ENCODE measurements at places on chromosomes 16 and 17.

DNA sequence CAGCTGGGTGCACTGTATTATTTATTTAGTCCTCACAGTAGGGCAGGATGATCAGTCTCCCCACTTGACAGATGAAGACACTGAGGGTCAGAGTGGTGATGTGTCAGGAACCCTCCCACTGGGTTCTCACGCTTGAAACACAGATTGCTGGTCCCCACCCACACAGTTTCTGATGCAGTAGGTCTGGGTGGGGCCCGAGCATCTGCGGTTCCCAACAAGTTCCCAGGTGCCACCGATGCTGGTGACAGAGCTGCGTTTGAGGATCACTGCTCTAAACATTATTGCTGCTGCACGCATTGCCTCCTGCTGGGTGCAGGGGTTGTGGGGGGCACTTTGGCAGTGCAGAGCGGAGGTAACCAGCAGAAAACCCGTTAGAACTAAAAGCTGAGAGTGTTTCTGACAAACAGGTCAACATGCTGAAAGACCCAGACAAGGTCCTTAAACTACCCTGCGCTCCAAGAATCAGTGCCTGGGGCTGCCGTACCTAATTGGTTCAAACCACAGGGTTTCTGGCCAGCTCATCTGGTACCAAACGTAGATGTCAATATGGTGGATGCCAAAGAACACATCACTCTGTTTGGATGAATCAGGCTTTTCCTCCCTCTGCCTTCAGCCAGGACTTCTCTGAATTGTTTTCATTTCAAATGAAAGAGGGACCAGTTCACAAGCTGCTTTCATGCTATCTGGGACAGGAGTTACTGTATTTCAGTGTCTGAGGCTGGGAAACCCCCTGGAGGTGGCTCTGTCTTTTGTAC, 76.0 kb downstream of the ABCC1 start:
- DNase-seq: peak; percentile 84

DNA sequence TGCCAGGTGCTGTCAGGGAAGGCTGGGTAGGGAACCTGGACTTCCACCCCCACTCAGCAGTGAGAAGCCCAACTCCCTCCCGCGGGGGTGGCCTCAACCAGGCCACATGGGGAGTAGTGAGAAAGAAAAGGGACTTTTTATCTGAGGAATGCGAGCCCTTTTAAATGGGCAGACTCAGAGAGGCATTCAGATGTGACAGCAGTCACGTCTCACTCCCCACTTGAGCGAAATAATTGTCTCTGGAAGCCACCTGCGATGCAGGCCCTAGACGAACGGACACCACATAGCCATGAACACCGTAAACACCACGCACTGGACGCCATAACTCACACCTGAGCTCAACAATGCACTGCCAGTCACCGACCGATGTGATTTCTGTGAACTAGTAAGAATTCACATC, 11.9 kb upstream of the CD300E start:
- no peak for DNase-seq

- no peak for DNase-seq
Observed at GRCh38 chr16:29664091-29664921, 1.3 kb downstream of the SPN start.

- no peak for DNase-seq
Observed at GRCh38 chr16:57239107-57239506, 6.0 kb upstream of the ARL2BP start.

DNA sequence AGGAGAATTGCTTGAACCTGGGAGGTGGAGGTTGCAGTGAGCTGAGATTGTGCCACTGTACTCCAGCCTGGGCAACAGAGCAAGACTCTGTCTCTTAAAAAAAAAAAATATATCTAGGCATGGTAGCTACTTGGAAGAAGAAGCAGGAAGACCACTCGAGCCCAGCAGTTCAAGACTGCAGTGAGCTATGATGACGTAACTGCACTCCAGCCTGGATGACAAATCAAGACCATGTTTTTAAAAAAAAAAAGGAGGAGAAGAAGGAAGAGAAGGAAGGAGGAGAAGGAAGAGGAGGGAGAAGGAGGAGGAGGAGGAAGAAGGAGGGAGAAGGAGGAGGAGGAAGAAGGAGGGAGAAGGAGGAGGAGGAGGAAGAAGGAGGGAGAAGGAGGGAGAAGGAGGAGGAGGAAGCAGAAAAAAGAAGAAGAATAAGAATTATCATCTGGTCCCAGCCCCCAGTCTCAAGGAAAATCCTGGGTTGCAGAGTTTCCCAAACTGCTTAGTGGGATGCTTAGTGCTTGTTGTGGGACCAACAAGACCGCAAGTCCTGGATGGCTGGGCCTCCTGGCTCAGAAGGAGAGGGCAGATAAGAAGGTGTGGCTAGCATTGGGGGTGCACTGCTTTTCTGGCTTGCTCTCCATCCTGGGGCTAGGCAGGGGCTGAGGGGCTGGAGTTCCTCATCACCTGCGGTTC, 3.7 kb upstream of the DRC7 start:
- DNase-seq: no peak

GRCh38 chr16:58937661-58938060, 203.5 kb upstream of the GOT2 start:
- no peak for DNase-seq

DNA sequence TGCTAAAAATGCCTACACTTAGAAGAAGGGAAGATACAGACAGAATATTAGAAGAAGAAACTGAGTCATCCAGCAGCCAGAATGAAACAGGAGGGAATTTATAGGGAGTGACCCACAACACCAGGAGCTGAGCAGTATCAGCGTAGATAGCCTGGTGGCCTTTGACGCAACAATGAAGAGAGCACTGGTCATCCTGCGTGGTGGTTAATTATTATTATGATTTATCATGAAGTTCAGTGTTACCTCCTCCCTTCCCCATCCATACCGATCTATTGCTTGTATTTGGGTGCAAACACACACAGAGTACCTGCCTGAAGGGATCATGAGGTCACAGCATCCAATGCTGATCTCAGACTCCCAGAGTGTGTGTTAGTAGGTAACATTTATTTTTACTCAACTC, 38.5 kb downstream of the ERCC4 start:
- no peak for DNase-seq

DNA sequence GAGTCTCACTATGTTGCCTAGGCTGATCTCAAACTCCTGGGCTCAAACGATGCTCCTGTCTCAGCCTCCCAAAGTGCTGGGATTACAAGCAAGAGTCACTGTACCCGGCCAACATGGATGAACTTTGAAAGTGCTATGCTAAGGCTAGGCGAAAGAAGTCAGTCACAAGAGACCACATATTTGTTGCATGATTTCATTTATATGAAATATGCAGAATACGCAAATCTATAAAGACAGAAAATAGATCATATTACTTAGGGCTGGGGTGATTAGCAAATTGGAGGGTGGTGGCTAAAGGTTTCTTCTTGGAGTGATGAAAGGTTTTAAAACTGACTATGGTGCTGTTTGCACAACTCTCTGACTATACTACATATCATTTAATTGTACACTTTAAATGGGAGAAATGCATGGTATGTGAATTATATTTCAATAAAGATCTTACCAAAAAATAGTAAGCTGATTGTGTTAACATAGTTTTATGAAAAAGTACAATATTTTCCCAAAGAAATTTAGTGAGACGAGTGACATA, 1.2 kb upstream of the FLYWCH1 start:
- no peak for DNase-seq

DNA sequence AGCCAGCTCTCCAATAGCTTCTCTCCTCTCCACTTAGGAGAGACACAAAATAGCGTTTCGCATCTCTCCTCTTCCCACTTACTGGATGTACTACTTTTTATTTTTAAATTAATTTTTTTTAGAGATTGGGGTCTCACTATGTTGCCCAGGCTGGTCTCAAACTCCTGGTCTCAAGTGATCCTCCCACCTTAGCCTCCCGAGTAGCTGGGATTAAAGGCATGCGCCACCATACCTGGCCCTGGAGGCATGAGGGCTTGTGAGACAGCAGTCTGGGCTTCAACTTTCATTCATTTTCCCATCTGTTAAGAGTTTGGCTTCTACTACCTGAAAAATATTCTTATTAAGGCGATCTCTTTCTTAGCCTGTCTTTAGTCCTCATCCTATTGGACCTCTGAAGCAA, 18.3 kb downstream of the SLC7A6OS start:
- DNase-seq: no peak

DNA sequence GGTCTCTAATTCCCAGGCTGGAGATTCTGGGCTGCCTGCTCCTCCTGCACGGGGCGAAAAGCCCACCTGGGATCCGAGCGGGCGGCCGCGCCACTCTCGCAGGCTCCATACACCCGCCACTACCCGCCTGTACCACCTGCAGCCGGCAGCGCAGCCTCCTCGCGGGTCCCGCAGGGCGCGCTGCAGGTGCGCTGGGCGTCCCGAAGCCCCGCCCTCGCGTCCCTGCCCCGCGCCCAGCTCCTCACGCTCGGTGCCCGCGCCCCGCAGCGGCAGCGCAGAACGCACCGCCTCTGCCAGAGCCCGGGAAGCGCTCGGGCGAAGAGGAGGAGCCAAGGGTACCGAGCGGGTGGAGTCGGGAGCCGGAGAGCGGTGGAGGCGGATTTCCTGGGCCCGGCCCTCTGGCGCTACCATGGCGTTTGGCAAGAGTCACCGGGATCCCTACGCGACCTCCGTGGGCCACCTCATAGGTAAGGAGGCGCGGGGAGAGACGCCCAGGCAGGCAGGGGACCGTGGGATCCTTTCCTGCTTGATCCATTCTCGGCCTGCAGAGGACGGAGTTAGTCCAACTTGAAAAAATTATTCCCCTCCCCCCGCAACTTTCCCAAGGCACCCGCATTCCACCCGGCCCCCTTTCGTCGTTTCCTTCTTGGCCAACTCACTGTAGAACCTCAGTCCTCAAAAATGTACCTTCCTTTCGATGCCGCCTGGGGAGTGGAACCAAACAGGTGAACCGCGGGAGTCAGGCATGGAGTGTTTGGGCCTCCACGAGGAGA, at the start of gene TOM1L1:
TSS of gene TOM1L1 (plus strand) at position 396 of the 773 bp plus-strand sequence. CDS start at position 410, 14 bp downstream.
- DNase-seq: peak; percentile 52

DNA sequence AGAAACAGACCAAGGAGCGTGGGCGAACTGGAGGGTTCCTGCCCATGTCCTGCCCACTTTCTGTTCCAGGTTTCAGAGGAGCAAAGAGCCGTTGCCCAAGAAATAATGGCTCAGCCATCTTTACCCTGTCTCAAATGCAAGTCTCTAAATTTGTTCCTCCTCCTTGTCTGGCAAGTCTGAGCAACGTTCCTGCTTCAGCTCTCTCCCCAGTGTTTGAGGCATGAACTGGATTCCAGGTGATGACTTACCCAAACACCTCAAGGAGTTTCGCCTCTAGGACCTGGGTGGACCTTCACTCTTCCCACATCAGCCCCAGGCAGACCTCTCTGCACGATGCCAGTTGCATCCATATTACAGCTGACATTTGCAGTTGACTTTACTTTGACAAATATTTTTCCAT, 521.9 kb upstream of the HSBP1 start:
- DNase-seq: no peak

DNA sequence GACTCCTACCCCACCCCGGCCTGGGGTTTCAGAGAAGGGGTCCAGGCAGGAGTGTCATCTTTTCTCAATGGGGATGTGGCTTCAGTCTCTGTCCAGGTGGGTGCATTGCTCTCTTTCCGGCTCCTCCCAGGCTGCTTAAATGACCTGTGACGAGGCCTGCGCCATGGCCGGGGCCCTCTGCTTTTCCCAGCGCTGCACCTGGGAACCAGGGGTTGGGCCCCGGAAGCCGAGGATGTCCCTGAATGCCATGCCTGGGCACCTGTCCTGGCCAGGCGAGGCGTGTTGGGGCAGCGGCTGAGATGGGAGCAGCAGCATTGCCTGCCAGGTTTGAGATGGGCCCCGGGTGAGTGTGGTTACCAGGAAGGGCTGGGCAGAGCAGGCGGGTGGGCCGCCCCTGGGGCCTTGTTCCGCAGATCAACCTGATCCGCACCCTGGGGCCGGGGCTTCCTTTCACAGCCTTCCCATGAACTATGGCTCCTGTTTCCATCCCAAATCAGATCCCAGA, 147.4 kb downstream of the SEC14L1 start:
- no peak for DNase-seq

DNA sequence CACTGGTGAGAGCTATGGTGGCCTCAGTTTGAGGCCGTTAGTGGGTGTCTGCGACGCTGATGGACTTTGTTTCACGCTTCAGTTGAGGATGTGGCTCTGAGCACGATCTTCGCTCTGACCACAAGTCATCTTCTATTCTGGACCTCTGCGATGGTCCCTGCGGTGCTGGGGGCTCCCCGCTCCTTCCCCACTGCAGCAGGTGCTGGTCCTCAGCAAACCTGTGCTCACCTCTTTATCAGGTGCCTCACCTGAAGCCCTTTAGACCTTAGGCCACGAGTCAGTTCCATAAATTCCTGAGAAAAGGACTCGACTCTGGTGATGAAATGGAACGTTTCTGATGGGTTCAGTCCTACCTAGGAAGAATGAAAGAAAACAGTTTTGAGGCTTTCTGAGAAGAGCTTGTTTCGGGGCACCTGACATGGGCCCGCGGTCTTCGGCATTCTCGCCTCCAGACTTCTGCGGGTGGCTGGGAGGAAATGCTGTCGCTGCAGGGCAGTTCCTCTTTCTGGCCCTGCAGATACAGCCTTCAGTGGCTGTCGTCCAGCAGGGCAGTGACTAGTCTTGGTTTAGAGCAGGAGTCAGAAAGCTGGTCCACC, 4.7 kb downstream of the KCTD5 start:
- DNase-seq: no peak

- no peak for DNase-seq
Observed at GRCh38 chr16:14286368-14287230, 215.5 kb downstream of the MRTFB start.

DNA sequence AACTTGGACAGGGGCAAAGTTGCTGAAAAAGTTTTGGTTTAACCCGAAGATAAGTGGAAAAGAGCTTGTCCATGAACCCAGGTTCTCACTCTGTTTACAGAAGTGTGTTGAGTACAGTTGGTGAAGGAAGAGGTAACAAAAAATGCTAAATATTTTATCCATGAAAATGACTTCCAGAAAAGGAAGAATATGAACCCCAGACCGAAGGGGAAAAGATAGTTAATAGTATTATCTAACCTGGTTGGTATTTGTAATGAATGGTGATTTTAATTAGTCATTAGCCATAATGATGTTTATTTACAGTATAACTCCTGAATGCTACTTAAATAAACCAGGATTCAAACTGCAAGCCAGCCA, 574 bp upstream of the TMEM106A start:
- DNase-seq: no peak

DNA sequence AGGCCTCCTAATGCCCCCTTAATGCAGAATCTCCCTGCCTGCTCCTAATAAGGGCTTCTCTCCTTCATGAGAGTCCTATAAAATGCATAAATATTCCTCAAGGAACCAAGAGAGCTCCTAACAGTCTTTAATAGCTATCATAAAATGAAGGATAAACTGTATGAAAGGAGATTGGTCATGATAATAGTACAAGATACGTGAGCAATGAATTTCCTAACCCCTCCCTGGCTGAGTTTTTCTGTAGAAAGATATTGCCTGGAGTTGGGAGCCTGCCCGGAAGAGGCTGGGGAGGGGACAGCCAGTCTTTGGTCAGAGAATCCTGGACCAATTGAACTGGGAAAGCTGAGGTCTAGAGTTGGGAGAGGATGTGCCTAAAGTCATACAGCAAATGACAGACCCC, 321.9 kb upstream of the CDH5 start:
- DNase-seq: no peak

DNA sequence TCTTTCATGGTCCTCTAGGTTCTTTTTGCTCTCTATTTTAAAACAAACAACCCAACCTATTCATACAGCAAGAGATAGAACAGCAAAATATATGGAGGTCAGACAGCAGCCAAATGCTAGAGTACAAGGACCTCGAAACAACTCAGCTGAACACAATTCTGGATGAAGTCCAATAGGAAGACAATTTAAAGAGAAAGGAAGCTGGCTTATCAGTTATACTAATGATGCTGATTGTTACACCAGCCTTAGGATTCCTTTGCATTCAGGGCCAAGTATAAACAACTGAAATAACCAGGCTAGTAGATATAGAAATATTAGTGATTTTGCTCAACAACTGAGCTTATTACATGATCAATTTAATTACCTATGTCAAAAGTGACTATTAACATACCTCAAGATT, 2.5 kb downstream of the SSH2 start:
- DNase-seq: no peak
